Effector CD4-positive, alpha-beta T cell (primary cell): ENCODE measurements at places on chromosomes 2 and 18.

DNA sequence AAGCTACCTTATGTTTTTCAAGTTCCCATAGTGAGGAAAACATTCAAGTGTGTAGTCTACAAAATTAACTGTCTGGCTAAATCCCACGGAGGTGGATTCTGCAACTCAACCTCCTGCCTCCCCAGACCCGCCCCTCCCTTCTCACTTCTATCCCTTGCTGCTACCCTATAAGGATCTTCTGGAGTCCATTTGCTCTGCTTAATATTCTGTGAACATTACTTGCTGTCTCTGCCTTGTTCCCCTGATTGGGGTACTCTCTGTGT, 163.2 kb downstream of the KCNE4 start:
- DNase-seq, result no peak

- no peak for DNase-seq
These were observed 31.0 kb downstream of the TMEM87B start for GRCh38 chr2:112085916-112086669.

DNA sequence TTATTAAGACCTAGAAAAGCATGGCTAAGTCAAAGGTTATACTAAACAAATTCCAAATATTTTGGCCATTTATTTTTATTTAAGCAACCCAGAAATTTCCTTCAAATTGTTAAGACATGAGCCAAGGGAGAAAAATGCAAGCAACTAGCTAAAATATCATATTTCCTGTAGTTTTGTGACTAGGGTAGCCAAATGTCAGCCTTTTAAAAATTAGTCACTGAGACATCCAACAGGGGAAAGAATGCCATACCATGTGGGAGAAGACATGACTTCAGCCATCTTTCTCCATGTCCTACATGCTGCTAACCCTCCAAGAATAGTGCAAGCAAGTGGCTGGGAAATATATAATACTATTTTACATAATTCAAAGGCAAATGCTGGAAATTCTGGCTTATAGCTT, 197.9 kb downstream of the DSEL start:
- DNase-seq, result no peak

DNA sequence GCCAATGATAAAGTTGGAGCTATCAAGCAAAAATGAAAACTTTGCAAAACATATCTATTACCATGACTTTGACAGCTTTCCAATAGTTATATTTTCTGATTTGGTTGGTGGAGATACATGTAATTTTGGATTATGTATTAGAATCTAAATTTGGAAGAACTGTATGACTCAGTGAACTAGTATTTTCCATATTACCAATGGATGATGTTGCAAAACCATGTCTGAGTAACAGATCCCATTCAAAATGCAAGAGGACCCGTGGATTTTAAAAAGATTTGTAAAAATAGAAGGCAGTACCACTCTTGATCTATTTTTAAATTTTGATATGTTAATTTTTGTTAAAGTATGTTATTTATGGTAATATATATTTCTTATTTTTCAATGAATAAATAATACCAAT, 83.0 kb downstream of the TAF4B start:
- DNase-seq, result no peak

DNA sequence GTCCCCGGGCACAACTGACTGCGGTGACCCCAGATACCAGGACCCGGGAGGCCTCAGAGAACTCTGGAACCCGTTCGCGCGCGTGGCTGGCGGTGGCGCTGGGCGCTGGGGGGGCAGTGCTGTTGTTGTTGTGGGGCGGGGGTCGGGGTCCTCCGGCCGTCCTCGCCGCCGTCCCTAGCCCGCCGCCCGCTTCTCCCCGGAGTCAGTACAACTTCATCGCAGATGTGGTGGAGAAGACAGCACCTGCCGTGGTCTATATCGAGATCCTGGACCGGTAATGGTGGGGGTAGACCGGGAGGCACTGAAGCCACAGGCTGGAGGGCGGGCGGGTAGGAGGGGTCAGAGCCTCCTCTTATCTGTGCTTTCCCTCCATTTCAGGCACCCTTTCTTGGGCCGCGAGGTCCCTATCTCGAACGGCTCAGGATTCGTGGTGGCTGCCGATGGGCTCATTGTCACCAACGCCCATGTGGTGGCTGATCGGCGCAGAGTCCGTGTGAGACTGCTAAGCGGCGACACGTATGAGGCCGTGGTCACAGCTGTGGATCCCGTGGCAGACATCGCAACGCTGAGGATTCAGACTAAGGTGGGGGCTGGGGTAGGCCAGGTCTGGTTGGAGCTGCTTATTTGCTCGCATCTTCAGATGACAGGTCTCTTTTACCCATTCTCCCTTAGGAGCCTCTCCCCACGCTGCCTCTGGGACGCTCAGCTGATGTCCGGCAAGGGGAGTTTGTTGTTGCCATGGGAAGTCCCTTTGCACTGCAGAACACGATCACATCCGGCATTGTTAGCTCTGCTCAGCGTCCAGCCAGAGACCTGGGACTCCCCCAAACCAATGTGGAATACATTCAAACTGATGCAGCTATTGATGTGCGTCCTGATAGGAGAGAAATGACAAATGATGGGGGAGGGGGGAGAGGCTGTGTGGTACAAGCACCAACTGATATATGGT, 780 bp downstream of the HTRA2 start:
- DNase-seq, result peak; percentile 27

GRCh38 chr2:208097313-208097712, 27.0 kb downstream of the CRYGD start:
- no peak for DNase-seq

DNA sequence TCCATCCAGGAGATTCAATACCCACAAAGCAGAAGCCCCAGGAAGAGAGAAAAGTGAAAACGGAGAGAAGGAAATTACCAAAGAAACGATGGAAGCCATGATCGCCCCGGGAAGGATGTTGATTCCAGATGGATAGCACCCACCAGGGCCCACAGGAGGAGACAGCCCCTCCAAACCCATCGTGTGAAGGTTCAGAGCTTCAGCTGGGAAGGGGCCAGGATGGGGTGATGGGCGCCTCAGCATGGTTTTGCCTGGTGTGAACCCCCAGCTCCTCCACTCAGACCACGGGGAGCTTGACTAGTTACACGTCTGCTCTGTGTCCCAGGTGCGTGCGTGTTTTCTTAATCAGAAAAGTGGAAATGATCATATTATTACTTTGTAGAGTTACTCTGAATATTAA, 264.5 kb downstream of the EIPR1 start:
- no peak for DNase-seq

DNA sequence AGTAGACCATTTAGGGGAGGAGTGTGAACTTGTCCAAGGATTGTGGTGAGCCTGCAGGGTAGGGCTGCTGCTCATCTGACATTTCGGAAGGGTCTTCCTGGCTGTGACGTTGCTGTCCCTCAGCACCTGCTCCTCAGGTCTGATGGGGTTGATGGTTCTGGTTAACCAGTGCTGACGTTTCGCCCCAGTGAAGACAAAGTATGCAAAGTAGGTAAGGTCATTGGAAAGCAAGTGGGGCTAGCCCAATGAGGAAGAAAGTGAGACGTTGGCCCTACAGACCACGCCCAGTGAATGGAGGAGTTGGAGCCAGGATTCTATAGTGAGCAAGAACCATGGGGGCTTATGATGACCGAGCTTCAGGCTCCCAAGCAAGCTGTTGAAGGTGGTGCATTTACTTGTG, 33.4 kb upstream of the ZNF396 start:
- DNase-seq, result no peak

- no peak for DNase-seq
These were observed 79.4 kb upstream of the TCF7L1 start for GRCh38 chr2:85053802-85054201.

DNA sequence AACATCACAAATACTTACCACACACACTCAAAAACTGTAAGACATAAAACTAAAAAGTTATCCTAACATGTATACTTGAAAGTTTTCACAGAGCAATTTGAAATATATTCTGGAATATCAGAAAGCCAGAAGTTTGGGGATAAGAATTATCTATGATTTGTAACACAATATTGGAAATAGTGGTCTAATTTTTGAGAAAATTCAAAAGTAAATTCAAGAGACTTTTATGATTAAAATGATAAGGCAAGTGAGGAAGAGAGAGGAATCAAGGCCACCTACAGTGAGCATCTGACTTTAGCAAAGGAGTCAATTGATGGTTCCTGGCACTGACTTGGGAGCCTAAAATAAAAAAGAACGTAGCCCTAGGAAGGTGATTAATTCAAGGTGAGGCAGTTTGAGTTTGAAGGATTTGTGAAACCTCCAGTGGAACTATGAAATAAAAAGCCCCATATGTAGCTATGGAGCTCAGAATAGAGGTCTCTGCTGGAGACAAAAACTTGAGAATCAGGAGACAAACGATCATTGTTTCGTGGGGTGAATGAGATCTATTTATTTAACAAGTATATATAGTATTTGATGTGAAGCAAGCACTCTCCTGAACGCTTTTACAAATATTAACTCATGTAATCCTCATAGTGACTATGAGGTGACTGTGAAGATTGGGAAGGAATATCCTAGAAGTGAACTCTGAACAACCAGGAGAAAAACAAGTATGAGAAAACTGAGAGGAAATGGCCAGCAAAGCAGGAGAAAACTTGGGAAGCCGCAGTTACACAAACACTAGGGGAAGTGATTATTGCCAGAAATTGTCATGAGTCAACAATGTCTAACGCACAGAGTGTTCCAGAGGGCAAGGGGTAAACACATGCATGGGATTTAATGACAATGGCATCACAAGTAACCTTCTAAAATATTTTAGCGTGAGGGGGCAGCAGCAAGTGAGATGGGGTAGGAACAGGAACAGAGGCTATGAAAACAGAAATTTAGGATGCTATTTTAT, 12.8 kb downstream of the TFPI start:
- DNase-seq, result no peak

- DNase-seq, result no peak
These were observed 398.9 kb downstream of the NCKAP5 start for GRCh38 chr2:133169274-133169912.

GRCh38 chr18:28574175-28574574, 397.2 kb upstream of the CDH2 start:
- no peak for DNase-seq

DNA sequence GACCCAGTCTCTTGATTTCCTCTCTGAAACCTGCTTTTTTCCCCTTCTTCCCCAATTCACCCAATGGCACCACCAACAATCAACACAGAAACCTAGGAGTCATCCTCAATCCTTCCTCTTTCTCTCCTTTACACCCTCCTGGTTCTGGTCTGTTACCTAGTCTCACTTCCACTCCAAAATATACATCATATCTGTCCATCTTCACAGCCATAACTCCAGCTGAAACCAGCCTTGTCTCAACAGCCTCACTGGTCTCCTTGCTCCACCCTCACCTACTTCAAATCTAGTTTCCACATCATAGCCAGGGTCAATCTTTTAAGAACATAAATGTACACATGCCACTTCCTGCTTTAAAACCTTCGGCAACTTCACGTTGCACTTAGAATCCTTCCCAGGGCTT, 11.8 kb upstream of the TWSG1 start:
- no peak for DNase-seq

GRCh38 chr18:61662726-61663125, 230.1 kb downstream of the RNF152 start:
- DNase-seq, result no peak

DNA sequence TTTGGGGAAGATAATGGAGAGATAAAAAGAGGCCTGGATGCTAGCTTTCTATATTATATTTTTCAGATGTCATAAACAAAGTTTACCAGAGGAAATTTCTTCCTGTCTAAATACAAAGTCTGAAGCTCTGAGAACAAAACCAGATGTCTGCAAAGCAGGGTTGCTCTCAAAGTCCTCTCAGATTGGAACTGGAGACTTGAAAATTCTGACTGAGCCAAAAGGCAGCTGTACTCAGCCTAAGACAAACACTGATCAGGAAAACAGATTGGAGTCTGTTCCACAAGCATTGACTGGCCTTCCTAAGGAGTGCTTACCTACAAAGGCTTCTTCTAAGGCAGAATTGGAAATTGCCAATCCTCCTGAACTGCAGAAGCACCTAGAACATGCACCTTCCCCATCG, 25.1 kb downstream of the KDM3A start:
- no peak for DNase-seq

DNA sequence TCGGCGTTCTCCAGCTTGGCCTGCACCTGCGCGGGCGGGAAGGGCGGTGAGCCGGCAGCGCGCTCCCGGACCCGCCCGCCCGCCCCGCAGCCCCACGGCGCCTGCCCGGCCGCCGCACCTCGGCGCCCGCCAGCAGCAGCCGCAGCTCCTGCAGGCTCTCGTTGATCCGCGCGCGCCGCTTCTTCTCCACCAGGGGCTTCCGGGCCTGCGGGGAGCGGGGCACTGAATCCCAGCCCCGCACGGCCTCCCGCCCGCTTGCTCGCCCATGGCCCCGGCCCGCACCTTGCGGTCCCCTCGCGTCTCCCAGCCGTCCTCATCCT, 335 bp downstream of the HES6 start:
- DNase-seq, result peak; percentile 31

DNA sequence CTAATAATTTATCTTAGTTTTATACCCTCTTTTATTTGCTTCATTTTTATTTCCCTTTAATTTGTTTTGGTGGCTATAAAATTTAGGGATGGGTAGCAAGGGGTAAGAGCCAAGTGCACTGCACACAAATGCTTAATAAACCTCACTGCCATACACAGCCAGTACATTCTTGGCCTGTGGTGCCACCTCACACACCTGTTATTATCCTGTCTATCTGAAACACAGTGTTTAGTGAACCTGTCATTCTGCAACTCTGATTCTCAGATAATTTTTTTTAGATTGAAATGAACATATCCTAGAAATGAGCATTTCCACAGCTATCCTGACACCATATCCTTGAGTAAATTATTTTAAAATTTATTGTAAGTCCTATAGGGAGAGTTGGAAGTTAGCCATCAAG, 807.5 kb downstream of the DCC start:
- no peak for DNase-seq

GRCh38 chr2:60496956-60497355, 56.5 kb downstream of the BCL11A start:
- DNase-seq, result no peak

- DNase-seq, result no peak
These were observed 79.4 kb upstream of the ZNF532 start for GRCh38 chr18:58785171-58785805.

GRCh38 chr2:15127876-15128275, 433.3 kb downstream of the NBAS start:
- no peak for DNase-seq

DNA sequence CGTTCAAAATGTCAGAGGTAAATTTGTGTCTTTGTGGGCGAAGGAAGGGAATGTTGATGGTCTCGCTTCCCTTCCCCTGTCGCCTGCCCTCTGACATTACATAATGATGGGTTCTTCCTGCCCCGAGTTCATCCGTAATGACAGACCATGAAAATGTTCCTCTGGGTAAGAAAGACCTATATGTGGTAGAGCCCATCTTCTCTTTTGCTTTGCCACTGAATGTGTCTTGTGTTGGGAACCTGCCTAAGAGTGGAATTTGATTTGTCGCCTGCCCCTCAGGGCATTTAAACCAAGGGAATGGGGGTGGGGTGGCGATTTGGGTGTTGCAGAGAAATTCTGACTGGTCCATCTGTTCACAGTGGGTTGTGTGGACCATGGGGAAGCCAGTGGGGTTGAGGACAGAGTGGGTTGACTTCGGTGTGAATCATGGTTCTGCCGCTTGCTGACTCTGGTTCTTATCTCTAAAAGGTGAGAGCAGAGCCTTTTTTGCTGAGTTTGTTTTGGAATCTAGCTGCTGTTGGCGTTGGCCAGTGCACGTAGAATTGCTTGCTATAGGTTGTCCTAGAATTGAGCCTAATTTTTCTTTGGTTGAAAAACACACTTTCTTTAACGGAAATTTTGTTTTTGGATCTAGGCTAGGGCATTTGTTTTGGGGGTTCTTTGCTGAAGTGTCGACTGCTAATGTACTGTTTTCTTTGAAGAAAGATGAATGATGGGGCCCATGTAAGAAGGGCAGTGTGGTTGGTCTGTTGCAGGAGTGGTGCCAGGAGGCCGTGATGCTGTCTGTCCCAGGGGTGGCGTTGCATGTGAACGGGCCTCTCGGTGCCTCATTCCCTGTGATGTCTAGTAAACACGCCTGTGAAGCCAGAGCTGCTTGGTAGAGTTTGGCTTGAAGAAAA, 1.3 kb downstream of the INPP4A start:
- DNase-seq, result no peak
